ENCODE measurements at places on chromosomes 2 and 18.

- DNase-seq: no peak
Measured at GRCh38 chr2:138818556-138818955, 38.4 kb upstream of the NXPH2 start.

DNA sequence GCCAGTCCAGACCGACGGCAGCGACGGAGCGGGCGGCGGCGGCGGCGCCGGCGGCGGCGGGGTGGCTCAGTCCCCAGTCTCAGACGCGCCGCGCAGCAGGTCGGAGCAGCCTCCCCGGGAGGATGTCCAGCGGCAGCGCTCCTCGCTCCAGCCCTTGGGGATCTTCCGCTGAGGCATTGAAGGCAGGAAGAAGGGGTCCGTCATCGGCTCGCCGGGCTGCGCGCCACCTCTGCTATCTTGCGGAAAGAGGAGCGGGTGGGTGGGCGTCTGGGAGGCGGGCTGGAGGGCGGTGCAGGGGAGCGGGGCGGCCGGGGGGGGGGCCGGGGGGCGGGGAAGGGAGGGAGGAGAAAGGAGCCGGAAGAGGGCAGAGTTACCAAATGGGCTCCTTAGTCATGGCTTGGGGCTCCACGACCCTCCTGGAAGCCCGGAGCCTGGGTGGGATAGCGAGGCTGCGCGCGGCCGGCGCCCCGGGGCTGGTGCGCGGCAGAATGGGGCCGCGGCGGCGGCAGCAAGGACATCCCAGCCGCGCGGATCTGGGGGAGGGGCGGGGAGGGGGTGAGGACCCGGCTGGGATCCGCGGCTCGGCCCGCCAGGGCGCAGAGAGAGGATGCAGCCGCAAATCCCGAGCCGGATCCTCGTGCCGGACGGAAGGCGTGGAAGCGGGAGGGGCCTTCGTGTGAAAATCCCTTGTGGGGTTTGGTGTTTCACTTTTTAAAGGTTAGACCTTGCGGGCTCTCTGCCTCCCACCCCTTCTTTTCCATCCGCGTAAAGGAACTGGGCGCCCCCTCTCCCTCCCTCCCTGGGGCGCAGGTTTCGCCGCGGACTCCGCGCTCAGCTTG lies at the start of gene NETO1:
Gene NETO1 (minus strand): TSS at position 242 of the 839 bp plus-strand sequence. CDS start 696 bp downstream, outside the sequence.
- peak; percentile 51 for DNase-seq

GRCh38 chr2:120177973-120178372 lies 45.2 kb downstream of the TMEM185B start:
- DNase-seq: no peak

- DNase-seq: peak; percentile 70
Measured at GRCh38 chr2:109128616-109129355, at the start of gene SH3RF3. SH3RF3 (plus strand) TSS chr2:109129205.

DNA sequence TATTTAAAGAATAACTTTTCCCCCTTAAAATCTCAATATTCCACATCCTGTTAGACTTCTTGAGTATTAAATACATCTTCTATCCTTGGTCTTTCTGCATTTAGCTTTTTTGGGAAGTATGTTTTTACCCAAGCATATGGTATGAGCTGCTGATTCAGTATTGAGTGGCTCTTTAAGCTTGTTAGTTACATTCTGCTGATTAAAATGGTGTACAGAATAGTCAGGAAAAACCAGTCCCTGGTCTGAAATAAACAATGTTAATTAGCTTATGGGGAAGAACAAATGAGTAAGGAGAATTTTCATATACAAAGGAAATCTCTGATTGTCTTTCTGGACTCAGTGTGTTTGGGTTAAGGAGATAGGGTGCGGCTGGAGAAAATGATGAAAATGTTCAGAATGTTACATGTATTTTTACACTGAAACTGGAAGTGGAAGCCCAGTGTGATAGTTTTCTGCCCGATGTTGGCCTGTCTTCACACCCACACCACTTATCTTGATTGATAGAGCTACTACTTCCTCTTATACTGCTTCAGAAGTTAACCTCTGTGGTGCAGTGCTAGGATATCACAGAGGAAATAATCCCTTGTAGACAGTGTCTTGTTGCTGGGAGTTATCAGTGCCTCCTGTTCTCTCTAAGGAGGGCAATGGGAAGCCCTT lies 84.0 kb downstream of the MSH2 start:
- DNase-seq: no peak

GRCh38 chr18:61894751-61895524 lies 2.1 kb upstream of the RNF152 start:
- no peak for DNase-seq

DNA sequence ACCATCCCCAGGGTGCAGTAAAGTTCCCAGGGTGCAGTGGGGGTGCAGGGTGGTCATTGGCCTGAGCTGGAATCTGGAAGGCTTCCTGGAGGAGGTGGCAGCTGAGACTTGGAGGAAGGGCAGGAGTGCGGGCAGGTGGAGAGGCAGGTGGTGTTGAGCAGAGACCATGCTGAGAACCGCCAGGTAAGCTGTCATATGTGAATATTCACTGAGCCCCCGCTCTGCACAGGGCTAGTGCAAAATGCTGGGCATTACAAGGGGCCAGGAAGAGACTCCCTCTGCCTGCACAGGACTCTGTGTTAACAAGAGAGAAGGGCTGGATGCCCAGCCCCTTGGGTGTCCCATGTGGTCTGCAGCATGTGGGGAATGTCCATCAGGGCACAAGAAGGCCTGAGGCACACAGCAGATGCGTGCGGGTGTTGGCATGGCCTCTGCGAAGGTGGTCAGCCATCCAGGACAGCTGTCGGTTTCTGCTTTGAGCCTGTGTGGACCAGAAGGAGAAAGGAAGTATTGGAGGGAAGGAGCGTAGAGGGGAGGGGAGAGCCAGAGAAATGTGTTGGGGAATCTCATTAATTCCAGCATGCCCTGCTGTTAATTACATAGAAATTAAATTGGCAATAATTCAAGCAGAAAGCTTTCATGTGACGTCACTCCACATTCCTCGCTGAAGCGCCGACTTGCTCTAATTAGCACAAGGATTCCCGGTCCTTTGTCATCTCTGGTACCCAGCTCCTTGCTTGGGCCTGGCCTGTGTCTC lies 62.8 kb upstream of the OTOS start:
- no peak for DNase-seq

DNA sequence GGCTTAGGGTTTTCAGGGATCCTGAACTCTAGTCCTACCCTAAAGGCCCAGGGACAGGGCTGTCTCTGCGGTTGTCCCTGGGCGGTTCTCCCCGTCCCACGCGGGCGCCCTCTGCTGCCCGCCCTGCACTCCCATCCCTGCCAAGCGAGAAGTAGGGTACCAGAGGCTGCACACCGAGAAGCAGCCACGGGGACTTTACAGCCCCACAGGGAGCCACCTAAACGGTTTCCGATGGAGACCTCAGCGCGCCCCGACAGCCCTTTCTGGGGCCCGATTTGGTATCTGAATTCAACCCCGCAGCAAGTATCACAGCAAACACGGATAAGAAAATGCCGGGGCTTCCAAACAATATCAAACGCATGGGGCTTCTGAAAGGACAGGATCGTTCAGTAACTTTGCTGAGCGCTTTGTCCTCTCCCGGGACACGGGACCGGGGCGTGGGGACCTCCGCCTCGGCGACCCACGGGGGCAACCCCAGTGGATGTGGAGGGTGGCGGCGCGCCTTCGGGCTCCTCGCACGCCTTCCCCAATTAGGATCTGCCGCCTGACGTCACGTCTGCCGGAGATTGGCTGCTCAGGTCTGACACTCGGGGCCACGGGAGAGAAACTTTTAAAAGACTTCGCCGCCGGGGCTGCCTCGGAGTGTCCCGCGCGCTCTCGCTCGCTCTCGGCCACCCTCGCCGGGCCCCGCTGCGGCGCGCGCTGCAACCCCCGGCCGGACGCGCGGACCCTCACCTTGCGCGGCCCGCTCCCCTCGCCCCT lies at the start of gene LTBP1:
Gene LTBP1 (plus strand): TSS at position 640 of the 762 bp plus-strand sequence. CDS start 372 bp downstream, outside the sequence.
- peak; percentile 79 for DNase-seq

GRCh38 chr18:42053188-42053781 lies 98.3 kb downstream of the PIK3C3 start:
- peak; percentile 77 for DNase-seq

DNA sequence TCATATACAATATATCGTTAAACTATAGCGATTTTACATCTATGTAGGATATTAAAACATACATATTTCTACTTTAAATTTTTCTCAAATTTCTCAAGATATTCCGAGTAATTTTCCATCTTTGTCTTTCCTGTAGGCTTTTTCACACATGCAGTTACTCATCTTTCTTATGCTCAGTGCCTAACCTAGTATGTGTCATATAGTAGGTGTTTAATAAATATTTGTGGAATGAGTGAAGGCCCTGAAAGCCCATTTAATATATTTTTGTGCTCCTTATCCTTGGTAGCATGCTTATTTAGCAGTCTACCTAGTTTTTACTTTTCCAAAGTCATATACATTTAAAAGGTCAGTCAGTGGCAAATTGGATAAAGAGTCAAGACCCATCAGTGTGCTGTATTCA lies 67.3 kb downstream of the ITGB6 start:
- DNase-seq: no peak

DNA sequence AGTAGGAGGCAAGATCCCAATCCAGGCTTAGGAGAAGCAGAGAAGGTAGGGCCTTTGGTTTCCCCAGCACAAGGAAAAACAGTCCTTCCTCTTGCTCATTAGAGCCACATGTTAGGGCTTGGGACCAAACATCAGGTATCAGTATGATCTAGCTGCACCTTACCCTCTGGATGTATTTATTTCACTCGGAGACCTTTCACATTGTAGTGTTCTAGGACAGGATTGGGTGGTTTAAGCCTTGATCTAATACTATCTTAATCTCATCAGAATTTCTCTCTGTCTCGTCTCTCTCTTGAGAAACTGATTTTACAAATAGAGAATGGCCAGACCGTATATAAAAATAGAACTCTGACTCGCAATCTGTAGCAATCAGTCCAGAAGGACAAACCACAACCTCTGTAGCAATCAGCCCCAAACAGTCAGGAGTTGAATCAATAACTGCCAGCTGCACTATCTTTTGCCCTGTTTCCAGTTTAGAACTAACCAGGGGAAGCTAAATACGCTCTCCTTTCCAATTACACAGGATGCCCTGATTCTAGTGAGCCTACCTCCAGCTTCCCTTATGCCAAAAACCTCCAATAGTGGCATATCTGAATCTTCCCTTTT lies 207.1 kb downstream of the TDRD15 start:
- no peak for DNase-seq

DNA sequence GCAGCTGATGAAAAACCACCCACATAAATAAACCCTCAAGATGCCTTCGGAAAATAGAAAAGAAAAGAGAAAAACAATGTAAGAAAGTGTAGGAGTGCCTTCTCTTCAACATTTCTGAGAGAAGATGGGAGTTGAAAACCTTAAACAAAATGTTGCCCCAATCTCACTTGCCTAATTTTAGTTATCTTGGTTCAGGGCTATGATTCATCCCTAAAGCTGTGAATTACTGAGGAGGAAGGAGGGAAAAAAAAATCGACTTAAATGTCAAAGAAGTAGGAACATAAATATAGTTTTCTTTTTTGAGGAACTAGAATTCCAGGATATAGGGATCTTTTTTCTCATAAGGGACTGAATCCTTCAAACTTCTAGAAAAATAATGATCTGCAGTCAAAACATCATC lies 360.3 kb downstream of the TGIF1 start:
- no peak for DNase-seq

DNA sequence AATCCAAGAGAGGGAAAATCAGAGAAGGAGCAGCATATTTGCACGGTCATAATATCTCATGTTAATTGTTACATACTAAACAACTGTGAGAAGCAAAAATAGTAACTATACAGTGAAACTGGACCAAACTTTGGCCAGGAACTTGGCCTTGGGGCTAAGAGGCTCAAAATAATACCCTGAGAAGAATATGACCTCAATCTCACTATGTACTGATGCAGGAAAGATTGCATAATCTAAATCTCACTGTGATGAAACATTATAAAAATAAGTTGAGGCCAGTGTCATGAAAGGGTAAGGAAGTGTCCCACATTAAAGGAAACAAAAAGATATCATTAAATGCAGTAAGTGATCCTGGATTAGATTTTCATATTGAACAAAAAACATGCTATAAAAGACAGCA lies 36.5 kb downstream of the ZRANB3 start:
- no peak for DNase-seq

- no peak for DNase-seq
Measured at GRCh38 chr2:74414441-74414840, 7.0 kb downstream of the C2orf81 start.

DNA sequence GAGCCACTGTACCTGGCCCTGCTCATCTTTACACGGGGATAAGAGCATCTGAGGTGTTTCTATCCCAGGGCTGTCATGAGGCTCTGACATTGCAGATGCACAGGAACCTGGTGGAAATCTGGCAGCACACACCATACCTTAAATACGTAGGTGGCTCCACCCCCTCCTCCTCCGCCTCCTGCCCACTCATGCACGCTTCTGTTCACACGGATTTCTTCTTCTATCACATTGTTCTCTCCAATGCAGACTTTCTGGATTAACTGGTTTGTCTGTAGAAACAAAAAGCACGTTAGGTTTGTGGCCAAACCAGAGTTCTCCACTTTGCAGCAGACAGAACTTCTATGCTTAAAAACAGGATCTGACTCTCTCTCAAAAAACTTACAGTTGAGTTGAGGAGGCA lies 118.2 kb downstream of the CLIP4 start:
- DNase-seq: no peak

- no peak for DNase-seq
Measured at GRCh38 chr2:31812051-31812798, 198.6 kb downstream of the MEMO1 start.

- no peak for DNase-seq
Measured at GRCh38 chr18:44258576-44258975, 422.1 kb upstream of the SETBP1 start.

GRCh38 chr2:72925328-72925943 lies 8.1 kb downstream of the EMX1 start:
- DNase-seq: peak; percentile 50

- DNase-seq: no peak
Measured at GRCh38 chr2:60411295-60411694, 142.2 kb downstream of the BCL11A start.

GRCh38 chr2:46844443-46844842 lies 71.2 kb downstream of the MCFD2 start:
- DNase-seq: no peak

DNA sequence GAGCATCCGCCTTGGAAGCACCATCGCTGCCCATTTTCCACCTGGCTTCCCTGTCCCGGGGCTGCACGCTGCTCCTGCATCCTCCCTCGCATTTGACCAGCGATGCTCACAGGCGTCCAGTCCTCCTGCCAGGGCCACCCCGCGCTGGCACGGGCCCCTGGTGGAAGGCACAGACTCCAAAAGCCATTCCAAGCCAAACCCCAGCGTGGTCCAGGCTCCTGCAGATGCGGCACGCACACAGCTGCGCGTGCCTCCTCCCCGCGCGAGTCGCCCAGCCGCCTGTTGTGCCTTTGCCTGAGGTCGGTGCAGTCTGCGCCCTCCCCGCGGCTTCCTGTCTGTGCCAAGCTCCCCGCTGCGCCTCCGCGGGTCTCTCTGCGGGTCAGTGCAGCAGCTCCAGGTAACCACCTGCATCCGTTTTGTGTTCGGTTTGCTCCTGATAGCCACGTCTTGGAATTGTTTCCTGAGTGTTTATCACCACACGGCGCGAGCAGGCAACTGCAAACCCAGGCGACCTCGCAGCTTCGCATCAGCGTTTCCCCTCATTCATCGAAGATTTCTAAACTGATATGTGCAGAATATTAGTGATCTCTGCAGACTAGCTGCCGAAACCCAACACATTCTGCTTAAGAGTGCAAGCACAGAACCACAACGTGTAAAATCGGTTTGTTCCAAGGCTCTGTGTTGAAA lies 65.2 kb upstream of the SALL3 start:
- no peak for DNase-seq
